Activated B cell treated with CpG ODN at 0.5 μM for 24 hours (primary cell): ENCODE measurements at places on chromosomes 4 and X. TPM values are rescaled to one million over a fixed set of nuclear protein-coding genes. Genes with fewer than 3 reads are reported as not detected.
A peak's percentile ranks its signal among the peaks of the same experiment; 100 is the strongest.

DNA sequence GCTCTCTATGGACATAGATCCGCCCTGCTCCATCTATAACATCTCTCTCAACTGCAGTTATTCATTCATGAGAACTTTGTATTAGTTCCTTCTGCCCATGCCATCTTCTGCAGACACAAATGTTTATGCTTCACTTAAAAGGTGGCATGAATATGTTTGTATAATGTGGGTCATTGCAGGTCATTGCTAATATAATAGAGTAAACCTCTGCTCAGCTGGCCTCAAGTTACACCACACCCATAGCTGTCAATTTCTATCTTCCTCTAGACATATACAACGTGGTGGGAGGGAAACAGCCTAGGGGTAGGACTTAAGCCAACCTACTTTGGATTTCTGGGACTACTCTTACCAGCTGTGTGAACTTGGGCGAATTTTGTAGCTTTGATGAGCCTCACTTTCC, 129.8 kb downstream of the ATXN3L start:
- H3K36me3 ChIP-seq = no peaks in the 10 kb centered on the region
- no peaks in the 10 kb centered on the region for H3K27me3 ChIP-seq
- no peak overlapping the region for H3K27ac ChIP-seq
- no peak for DNase-seq

GRCh38 chr4:104693601-104694201, 199.0 kb upstream of the CXXC4 start:
- no peak overlapping the region for H3K4me3 ChIP-seq
- no peaks in the 10 kb centered on the region for H3K4me1 ChIP-seq
- H3K27ac ChIP-seq = no peak overlapping the region
- H3K36me3 ChIP-seq = no peaks in the 10 kb centered on the region

DNA sequence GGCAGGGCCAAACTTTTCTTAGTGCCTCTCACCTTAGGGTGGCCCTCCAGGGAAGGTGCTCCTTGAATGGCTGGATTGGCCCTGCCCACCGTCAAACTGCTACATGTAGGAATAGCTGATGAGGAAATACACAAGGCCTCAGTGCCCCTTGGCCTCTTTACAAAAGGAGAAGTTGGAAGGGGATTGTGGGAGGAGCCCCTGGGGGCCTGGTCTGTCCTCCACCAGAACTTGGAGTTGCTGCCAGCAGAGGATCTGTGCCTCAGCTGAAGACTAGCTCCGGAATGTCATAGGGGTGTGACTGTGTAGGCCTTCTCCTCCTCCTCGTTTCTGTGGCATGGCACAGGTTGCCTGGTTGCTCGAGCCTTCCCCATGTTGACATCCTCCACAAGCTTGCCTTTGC, 142.7 kb downstream of the AMMECR1 start:
- peaks cover 2% of the 10 kb centered on the region for H3K36me3 ChIP-seq
- DNase-seq = no peak
- H3K27me3 ChIP-seq = no peaks in the 10 kb centered on the region
- no peak overlapping the region for H3K4me3 ChIP-seq

- H3K36me3 ChIP-seq = peaks cover 4% of the 10 kb centered on the region
- H3K27ac ChIP-seq = no peak overlapping the region
- DNase-seq = no peak
- H3K27me3 ChIP-seq = no peaks in the 10 kb centered on the region
- H3K4me3 ChIP-seq = no peak overlapping the region
Observed at GRCh38 chr4:47498899-47499298, 13.8 kb downstream of the ATP10D start.

- no peak overlapping the region for H3K27ac ChIP-seq
- H3K36me3 ChIP-seq = no peaks in the 10 kb centered on the region
- DNase-seq = no peak
- no peak overlapping the region for H3K4me3 ChIP-seq
Observed at GRCh38 chr4:76458297-76458696, 23.3 kb downstream of the SHROOM3 start.

- H3K36me3 ChIP-seq = no peaks in the 10 kb centered on the region
- H3K27me3 ChIP-seq = peaks cover 5% of the 10 kb centered on the region
- H3K4me1 ChIP-seq = no peaks in the 10 kb centered on the region
- H3K4me3 ChIP-seq = no peak overlapping the region
Observed at GRCh38 chr4:138669479-138670315, 345.9 kb upstream of the NOCT start.

DNA sequence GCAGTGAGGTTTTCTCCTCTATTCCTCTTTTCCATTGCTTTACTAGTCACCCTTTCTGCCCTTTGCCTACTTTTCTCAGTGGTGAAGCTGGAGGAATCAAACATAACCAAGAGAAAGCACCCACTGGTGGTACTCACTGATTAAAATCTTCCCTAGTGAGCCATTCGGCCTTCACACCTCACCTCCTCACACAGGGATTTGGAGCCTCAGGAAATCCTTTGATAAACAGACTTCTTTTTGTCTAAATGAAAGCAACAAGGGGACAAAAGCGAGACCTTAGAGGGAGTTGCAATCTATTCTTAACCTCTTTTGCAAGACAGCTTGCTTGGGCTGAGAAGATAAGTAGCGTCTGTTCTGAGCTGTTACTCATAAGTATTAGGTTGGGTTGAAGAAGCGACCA, 572.6 kb downstream of the ZNF674 start:
- no peaks in the 10 kb centered on the region for H3K4me1 ChIP-seq
- no peak overlapping the region for H3K4me3 ChIP-seq
- no peaks in the 10 kb centered on the region for H3K27me3 ChIP-seq
- no peak for DNase-seq
- H3K36me3 ChIP-seq = no peaks in the 10 kb centered on the region
- H3K27ac ChIP-seq = no peak overlapping the region

GRCh38 chrX:14776901-14777300, 96.0 kb downstream of the FANCB start:
- no peaks in the 10 kb centered on the region for H3K27me3 ChIP-seq
- H3K4me3 ChIP-seq = no peak overlapping the region
- DNase-seq = no peak
- H3K27ac ChIP-seq = no peak overlapping the region

DNA sequence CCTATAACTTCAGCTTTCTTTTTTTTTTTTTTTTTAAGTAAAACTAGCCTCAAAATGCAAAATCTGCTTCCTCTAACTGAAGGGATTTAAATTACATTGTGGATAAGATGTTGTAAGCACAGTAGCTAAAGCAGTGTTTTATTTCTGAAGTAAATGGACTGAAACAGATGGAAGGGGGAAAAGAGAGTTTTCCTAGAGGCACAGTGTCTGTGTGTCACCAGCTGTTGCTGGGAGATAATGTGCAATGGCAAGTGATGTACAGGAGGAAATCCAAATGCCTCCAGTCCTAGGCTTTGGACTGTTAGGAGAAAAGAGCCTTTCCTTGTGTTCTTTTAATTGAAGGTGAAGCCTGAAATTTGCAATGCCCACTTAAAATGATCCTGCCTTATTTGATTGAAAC, 672.1 kb downstream of the GRXCR1 start:
- DNase-seq = no peak
- H3K4me3 ChIP-seq = no peak overlapping the region
- no peaks in the 10 kb centered on the region for H3K36me3 ChIP-seq
- peaks cover 20% of the 10 kb centered on the region for H3K4me1 ChIP-seq

DNA sequence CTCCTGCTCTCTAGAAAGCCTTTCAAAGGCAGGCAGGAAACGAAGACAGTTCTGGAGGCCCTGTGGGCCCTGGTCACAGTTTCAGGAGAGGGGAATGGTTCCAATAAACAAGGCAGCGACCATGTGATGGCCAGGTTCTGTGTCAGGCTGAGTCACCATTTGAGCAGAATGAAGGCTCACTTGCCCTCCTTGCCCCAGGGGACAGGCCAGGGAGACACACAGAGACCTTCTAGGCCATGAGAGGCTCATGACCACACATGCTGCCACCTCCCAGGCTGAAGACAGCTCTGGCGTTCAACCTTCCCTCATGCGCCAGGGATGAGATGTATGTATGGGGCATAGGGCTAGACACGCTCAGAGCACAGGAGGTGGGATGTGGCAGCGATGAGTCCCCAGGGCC, 22.9 kb upstream of the TRIM2 start:
- H3K36me3 ChIP-seq = no peaks in the 10 kb centered on the region
- H3K4me1 ChIP-seq = no peaks in the 10 kb centered on the region
- no peak overlapping the region for H3K4me3 ChIP-seq
- H3K27ac ChIP-seq = no peak overlapping the region
- no peak for DNase-seq

GRCh38 chr4:2095236-2096072, 36.3 kb downstream of the NAT8L start:
- H3K27me3 ChIP-seq = peaks cover 28% of the 10 kb centered on the region
- peaks cover 3% of the 10 kb centered on the region for H3K36me3 ChIP-seq
- H3K4me1 ChIP-seq = no peaks in the 10 kb centered on the region
- no peak for DNase-seq
- no peak overlapping the region for H3K4me3 ChIP-seq
- H3K27ac ChIP-seq = no peak overlapping the region

DNA sequence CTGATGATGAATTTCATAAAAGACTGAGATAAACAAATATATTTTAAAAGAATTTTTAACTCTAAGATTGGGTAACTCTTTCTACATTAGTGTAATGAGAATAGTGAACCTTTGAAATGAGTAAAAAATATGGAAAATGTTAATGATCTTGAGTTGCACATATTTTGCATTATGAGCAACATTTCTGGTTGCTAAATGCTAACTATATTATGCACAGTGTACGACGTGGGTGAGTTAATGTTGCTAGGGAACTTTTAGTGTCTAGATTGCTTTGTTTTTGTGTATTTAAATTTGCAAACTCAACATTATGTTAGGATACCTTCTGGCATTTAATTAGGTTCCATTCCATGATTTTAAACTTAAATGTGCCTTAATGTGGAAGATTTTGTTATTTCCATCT, 612.9 kb upstream of the GALNT7 start:
- H3K27me3 ChIP-seq = no peaks in the 10 kb centered on the region
- H3K36me3 ChIP-seq = no peaks in the 10 kb centered on the region
- H3K4me1 ChIP-seq = no peaks in the 10 kb centered on the region
- DNase-seq = no peak

- no peaks in the 10 kb centered on the region for H3K36me3 ChIP-seq
- H3K27me3 ChIP-seq = no peaks in the 10 kb centered on the region
- no peak for DNase-seq
Observed at GRCh38 chr4:116243431-116243830, 841.9 kb downstream of the TRAM1L1 start.

DNA sequence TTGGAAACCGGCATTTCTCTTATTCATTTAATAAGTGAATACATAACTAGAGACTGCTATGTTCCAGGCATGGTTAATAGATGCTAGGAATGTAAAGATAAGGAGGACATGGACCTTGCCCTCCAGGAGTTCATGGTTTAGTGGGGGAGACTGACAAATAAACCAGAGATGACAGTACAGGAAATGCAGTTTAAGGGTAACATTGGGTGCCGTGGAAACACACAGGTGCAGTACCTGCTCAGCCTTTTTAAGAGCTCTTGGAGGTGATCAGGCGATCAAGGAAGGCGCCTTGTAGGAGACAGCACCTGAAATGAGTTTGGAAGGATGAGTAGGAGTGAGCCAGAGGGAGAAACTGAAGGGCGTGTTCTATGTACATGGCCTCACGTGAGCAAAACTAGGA, 145.8 kb downstream of the AASDH start:
- H3K27ac ChIP-seq = no peak overlapping the region
- no peak overlapping the region for H3K4me3 ChIP-seq
- H3K27me3 ChIP-seq = peaks cover 3% of the 10 kb centered on the region
- no peak for DNase-seq
- H3K36me3 ChIP-seq = no peaks in the 10 kb centered on the region
- H3K4me1 ChIP-seq = no peaks in the 10 kb centered on the region

DNA sequence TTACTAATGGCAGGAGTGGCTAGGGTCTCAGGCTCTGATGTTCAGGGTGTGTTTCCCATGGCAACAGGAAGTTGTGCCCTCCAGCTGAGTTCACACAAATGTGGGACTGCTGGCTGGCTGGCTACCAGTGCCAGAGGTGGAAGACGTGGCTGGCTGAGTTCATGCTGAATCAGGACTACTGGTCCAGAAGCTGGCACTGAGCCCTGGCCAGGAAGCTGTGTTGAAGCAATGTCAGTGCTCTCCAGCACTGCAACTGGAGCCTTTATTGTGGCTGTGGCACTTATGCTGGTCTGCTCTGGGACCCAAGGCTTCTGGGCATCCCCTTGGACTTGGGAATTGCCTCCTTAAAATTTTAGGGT, 42.0 kb upstream of the ZXDA start:
- no peak overlapping the region for H3K4me3 ChIP-seq
- no peaks in the 10 kb centered on the region for H3K36me3 ChIP-seq
- peak overlapping the region; percentile 53 for H3K27ac ChIP-seq
- H3K27me3 ChIP-seq = no peaks in the 10 kb centered on the region
- no peak for DNase-seq
- peaks cover 23% of the 10 kb centered on the region for H3K4me1 ChIP-seq

- H3K4me1 ChIP-seq = no peaks in the 10 kb centered on the region
- no peaks in the 10 kb centered on the region for H3K27me3 ChIP-seq
- no peak overlapping the region for H3K4me3 ChIP-seq
- H3K27ac ChIP-seq = no peak overlapping the region
Observed at GRCh38 chr4:36763814-36764213, 480.7 kb upstream of the NWD2 start.

DNA sequence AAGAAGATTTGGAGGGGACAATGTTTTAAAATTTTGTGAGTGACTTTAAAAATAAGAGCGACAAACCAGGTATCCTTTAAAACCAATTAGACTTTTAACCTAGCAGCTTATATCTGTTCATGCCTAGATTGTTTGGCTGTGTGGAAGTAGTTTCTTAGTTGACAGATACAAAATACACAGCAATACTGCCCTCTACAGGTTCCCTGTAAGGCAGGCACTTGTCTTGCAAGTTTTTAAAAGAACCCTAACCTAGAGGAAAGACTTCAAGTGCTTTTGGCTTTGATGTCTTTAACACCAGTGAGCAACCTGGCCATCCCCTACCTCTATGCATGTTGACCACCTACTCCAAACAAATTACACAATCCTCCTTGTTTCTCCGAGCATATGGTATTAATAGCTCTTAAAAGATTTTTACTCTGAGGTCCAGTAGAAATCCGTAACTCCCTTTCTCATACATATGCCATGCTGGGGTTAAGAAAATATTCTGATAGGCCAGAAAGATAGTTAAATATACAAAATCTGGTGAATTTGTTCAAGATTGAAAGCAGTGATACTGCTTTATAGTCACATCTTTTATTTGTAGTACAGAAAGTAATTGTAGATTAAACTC, 273.0 kb downstream of the ARHGAP24 start:
- peaks cover 73% of the 10 kb centered on the region for H3K4me1 ChIP-seq
- H3K4me3 ChIP-seq = no peak overlapping the region
- H3K27ac ChIP-seq = peak overlapping the region; percentile 41

GRCh38 chr4:44978020-44978419, 251.7 kb upstream of the GNPDA2 start:
- H3K27ac ChIP-seq = no peak overlapping the region
- no peaks in the 10 kb centered on the region for H3K27me3 ChIP-seq
- H3K4me3 ChIP-seq = no peak overlapping the region
- H3K36me3 ChIP-seq = no peaks in the 10 kb centered on the region
- no peaks in the 10 kb centered on the region for H3K4me1 ChIP-seq

GRCh38 chrX:110143454-110144210, 140.7 kb downstream of the TMEM164 start:
- no peak overlapping the region for H3K27ac ChIP-seq
- H3K27me3 ChIP-seq = no peaks in the 10 kb centered on the region
- H3K4me3 ChIP-seq = no peak overlapping the region

Gene SPANXN4
- not detected in 2 replicates for total RNA-seq

Gene DMRTC1B
- 1.7 and 2.0 TPM in 2 replicates for total RNA-seq

Gene TMPRSS11D
- total RNA-seq = not detected in 2 replicates

Gene TEX13C
- not detected in 2 replicates for total RNA-seq
